ENCODE measurements at places on chromosomes 6 and 20. TPM values are rescaled to one million over a fixed set of nuclear protein-coding genes. Genes with fewer than 3 reads are reported as not detected.

Gene MEI4
- total RNA-seq: not detected

Gene STMN3
- total RNA-seq: 9.1 TPM

Gene RRAGD
- total RNA-seq: 4.8 TPM

Gene PLCG1
- total RNA-seq: 65.5 TPM

Gene UNC5CL
- 0.76 TPM for total RNA-seq

Gene STK35
- total RNA-seq: 11.6 TPM

Gene HRH3
- not detected for total RNA-seq

Gene KHDC1L
- not detected for total RNA-seq

Gene SLC17A5
- total RNA-seq: 12.9 TPM

Gene POM121L2
- not detected for total RNA-seq

Gene RFX6
- total RNA-seq: not detected

Gene RIPPLY2
- total RNA-seq: 0.32 TPM

Gene ZBP1
- not detected for total RNA-seq

Gene UNC93A
- total RNA-seq: not detected

Gene TRIM38
- 1.8 TPM for total RNA-seq

Gene ID4
- 0.86 TPM for total RNA-seq

Gene DOP1A
- 2.5 TPM for total RNA-seq

Gene PRDM13
- 0.83 TPM for total RNA-seq

Gene HMGCLL1
- total RNA-seq: 0.08 TPM

Gene ZBTB46
- total RNA-seq: 0.75 TPM

Gene PNPLA1
- not detected for total RNA-seq

Gene C20orf144
- total RNA-seq: 0.08 TPM

Gene PLA2G7
- total RNA-seq: 0.06 TPM

Gene KIAA1755
- 0.21 TPM for total RNA-seq

Gene SLC22A23
- total RNA-seq: 8.9 TPM

Gene CDKAL1
- total RNA-seq: 3.1 TPM

Gene SOBP
- total RNA-seq: 0.75 TPM

Gene GJA10
- total RNA-seq: not detected

Gene CCDC28A
- total RNA-seq: 11.5 TPM

Gene SLC22A2
- total RNA-seq: 0.05 TPM

Gene PGC
- 0.08 TPM for total RNA-seq

Gene C6orf15
- 0.09 TPM for total RNA-seq

Gene RAD21L1
- total RNA-seq: not detected

Gene RARS2
- 21.7 TPM for total RNA-seq

Gene AIG1
- total RNA-seq: 24.4 TPM

Gene COL19A1
- total RNA-seq: not detected

Gene LY6G6C
- total RNA-seq: not detected

All from A549 treated with Hydrocortisone at 1 μM for 4 hours (cell line).